GM23338 (cell line): ENCODE measurements at places on chromosomes 7 and 10. TPM values are rescaled to one million over a fixed set of nuclear protein-coding genes. Genes with fewer than 3 reads are reported as not detected.

The MPP7 gene
- polyA plus RNA-seq, result 3.9 and 5.0 TPM in 2 replicates

The SPDYE8 gene
- 0.14 and 0.34 TPM in 2 replicates for polyA plus RNA-seq

The STEAP4 gene
- 0.06 TPM in 1 of 2 replicates, not detected in the other for polyA plus RNA-seq

The MRC1 gene
- polyA plus RNA-seq, result not detected in 2 replicates

- H3K27me3 ChIP-seq, result peaks cover 21% of the 10 kb centered on the region; the same call in 1 of the 2 replicates
- no peak overlapping the region for H3K4me3 ChIP-seq
- peaks cover 5% of the 10 kb centered on the region for H3K4me1 ChIP-seq
These were observed 350.0 kb upstream of the FZD8 start for GRCh38 chr10:35992107-35992506.

GRCh38 chr10:119377958-119378736, 164.4 kb downstream of the RGS10 start:
- no peaks in the 10 kb centered on the region for H3K36me3 ChIP-seq
- no peak overlapping the region for H3K4me3 ChIP-seq
- no peaks in the 10 kb centered on the region for H3K4me1 ChIP-seq
- H3K27me3 ChIP-seq, result no peaks in the 10 kb centered on the region
- DNase-seq, result no peak
- no peak overlapping the region for H3K27ac ChIP-seq

- no peaks in the 10 kb centered on the region for H3K27me3 ChIP-seq
- no peak overlapping the region for H3K4me3 ChIP-seq
- H3K4me1 ChIP-seq, result no peaks in the 10 kb centered on the region; the same call in 1 of the 2 replicates
- no peak for DNase-seq
- no peak overlapping the region for H3K27ac ChIP-seq
These were observed 400.5 kb downstream of the IPMK start for GRCh38 chr10:57867241-57867640.

The NRAP gene
- not detected in 2 replicates for polyA plus RNA-seq

- no peaks in the 10 kb centered on the region for H3K4me1 ChIP-seq
- no peaks in the 10 kb centered on the region for H3K27me3 ChIP-seq
- no peak overlapping the region for H3K4me3 ChIP-seq
- H3K27ac ChIP-seq, result no peak overlapping the region
These were observed 348.3 kb downstream of the GPR158 start for GRCh38 chr10:25522946-25523608.

- no peak overlapping the region for H3K27ac ChIP-seq
- DNase-seq, result peak; percentile 47
- H3K4me1 ChIP-seq, result peaks cover 5% of the 10 kb centered on the region
These were observed 193.5 kb upstream of the GPR26 start for GRCh38 chr10:123472606-123473005.

- no peak overlapping the region for H3K27ac ChIP-seq
- DNase-seq, result no peak
- H3K36me3 ChIP-seq, result no peaks in the 10 kb centered on the region
- no peak overlapping the region for H3K4me3 ChIP-seq
These were observed 526 bp downstream of the GIMAP1 start for GRCh38 chr7:150716939-150717338.

- H3K36me3 ChIP-seq, result no peaks in the 10 kb centered on the region
- H3K4me3 ChIP-seq, result peak overlapping the region; percentile 1; the same call in 1 of the 2 replicates
- peaks cover 34% of the 10 kb centered on the region for H3K4me1 ChIP-seq
- no peaks in the 10 kb centered on the region for H3K27me3 ChIP-seq
- peak; percentile 27 for DNase-seq
These were observed 215.8 kb downstream of the FOXP2 start for GRCh38 chr7:114630201-114630990.

GRCh38 chr7:47601119-47601880, 19.4 kb upstream of the TNS3 start:
- H3K36me3 ChIP-seq, result peaks cover 7% of the 10 kb centered on the region; the same call in 1 of the 2 replicates
- no peaks in the 10 kb centered on the region for H3K4me1 ChIP-seq
- no peak overlapping the region for H3K27ac ChIP-seq
- no peak for DNase-seq

- H3K4me1 ChIP-seq, result peaks cover 23% of the 10 kb centered on the region
- H3K4me3 ChIP-seq, result no peak overlapping the region
- no peak for DNase-seq
- no peak overlapping the region for H3K27ac ChIP-seq
- H3K27me3 ChIP-seq, result no peaks in the 10 kb centered on the region
These were observed 8.8 kb downstream of the CYREN start for GRCh38 chr7:135161669-135162068.

DNA sequence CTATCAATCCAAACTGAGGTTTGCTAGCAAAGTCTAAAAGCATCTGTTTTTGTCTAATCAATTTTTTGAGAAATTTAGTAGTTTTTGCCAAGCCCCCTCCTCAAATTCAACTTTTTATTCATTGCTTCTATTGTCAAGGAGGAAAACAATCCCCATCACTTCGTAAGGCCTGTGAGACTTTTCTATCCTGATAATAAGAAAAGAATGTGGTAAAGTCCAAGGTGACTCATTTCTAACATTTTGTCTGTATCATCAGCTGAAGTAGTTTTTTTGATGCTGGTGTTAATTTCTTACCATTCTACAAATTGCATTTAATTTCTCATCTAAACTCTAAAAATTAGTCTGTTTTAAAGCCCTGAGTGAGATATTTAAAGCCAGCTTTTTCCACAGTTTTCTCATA, 11.7 kb downstream of the ANK3 start:
- no peaks in the 10 kb centered on the region for H3K27me3 ChIP-seq
- H3K4me1 ChIP-seq, result peaks cover 17% of the 10 kb centered on the region
- DNase-seq, result no peak
- H3K36me3 ChIP-seq, result no peaks in the 10 kb centered on the region

GRCh38 chr7:105364684-105365083, 24.0 kb downstream of the SRPK2 start:
- H3K36me3 ChIP-seq, result no peaks in the 10 kb centered on the region
- peak overlapping the region; percentile 88 for H3K27ac ChIP-seq
- H3K4me1 ChIP-seq, result peaks cover 15% of the 10 kb centered on the region
- DNase-seq, result peak; percentile 28
- H3K4me3 ChIP-seq, result no peak overlapping the region

DNA sequence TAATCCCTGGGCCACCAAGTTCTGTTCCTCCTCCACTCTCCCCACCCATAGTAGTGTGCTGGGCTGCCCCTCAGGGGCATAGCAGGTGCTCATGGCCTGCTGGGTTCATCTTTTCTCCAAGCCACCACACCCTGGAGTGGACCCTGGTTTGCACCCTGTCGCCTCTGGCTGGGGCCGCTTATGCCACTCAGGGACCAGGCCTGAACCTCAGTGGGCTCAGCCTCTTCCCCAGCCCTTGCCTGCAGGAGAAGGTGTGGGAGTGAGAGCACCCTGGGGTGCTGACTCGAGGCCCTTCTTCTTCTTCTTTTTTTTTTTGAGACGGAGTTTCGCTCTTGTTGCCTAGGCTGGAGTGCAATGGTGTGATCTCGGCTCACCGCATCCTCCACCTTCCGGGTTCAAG, 10.2 kb downstream of the CLIP2 start:
- no peak overlapping the region for H3K27ac ChIP-seq
- DNase-seq, result no peak
- H3K36me3 ChIP-seq, result no peaks in the 10 kb centered on the region
- H3K27me3 ChIP-seq, result no peaks in the 10 kb centered on the region
- H3K4me3 ChIP-seq, result no peak overlapping the region

The HOXA7 gene
- polyA plus RNA-seq, result 0.24 TPM in 1 of 2 replicates, not detected in the other

DNA sequence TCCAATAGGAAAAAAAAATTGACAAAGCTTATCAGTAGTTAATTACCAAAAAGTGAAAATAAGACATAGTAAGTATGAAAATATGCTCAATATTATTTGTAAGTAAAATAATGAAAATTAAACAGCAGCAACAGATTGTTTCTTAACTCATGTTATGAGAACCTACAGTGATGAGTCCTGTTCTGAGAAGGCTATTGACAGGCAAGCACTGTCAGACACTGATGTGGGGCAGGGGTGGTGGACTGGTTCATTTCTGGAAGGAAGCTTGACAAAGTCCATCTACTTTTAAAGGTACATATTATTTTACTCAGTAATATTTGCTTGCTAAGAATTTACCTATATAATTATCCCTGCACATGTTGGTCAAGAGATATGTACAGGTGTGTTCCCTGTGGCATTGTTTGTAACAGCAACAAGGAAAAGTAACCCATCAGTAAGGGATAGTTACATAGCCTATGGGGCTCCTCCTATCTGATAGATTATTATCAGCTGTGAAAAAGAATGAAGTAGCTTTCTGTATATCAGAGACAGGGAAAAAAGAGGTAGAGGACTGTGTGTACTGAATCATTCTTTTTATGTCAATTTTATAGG, 161.6 kb downstream of the RTKN2 start:
- no peak overlapping the region for H3K4me3 ChIP-seq
- no peaks in the 10 kb centered on the region for H3K36me3 ChIP-seq
- no peak for DNase-seq
- no peaks in the 10 kb centered on the region for H3K4me1 ChIP-seq

The HYCC1 gene
- polyA plus RNA-seq, result 42.4 and 55.4 TPM in 2 replicates

GRCh38 chr7:24715171-24715570, 42.1 kb downstream of the GSDME start:
- H3K27ac ChIP-seq, result no peak overlapping the region
- no peaks in the 10 kb centered on the region for H3K27me3 ChIP-seq
- no peak overlapping the region for H3K4me3 ChIP-seq
- H3K4me1 ChIP-seq, result no peaks in the 10 kb centered on the region
- no peaks in the 10 kb centered on the region for H3K36me3 ChIP-seq

DNA sequence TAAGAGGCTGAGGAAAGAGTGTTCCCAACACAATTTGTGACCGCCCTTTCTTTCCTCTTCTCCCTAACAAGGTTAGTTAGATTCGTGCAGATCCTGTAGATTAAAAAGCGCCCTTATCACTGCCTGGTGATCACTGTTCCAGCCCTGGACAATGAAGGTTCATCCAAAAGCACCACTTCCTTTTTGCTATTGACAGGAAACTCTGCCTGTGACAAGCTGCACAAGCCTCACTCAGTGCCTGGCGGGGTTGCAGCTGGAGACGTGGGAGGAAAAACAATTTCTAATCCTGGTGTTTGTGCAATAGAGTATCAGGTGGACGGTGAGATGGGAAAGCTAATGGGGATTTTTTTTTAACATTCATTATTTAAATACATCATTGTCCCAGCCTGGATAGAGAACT, 105.9 kb upstream of the CAV2 start:
- H3K4me1 ChIP-seq, result no peaks in the 10 kb centered on the region
- no peak overlapping the region for H3K27ac ChIP-seq
- no peak for DNase-seq
- H3K36me3 ChIP-seq, result no peaks in the 10 kb centered on the region

DNA sequence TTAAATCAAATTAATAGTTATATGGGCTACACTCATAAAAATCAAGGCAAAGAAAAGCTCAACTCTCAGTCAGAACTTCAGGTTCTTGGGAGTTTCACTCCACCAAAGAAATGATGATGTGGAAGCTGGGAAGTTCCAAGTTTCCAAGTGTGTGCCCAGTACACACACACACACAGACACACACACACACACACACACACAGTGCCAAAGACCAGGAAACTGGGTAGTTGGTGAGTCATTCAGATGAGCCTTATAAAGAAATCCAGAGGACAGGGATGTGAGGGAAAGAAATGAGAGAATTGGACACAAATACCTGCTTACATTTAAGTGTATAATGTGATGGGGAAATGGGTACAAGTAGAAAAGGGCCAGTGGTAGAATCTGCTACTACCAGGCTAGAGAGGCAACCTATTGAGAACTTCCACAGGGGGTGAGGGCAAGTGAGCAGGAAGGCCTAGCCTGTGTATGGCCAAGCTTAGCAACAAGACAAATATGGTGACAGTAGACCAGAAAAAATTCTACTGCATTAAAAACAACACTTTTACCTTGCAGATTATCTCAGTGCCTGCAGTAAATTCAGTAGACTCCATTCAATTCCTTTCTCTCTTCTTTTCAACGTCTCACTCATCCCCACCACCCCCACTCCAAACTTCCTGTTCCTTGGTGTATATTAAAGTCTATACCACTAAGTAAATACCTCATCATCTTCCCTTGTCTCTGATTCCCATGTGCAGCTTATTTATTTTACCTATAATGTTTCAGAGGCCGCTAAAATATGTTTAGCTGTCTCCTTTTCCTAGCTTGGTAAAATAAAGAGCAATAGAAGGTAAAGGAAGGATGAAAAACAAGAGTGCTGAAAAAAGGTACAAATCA, 95.0 kb downstream of the CABCOCO1 start:
- no peaks in the 10 kb centered on the region for H3K27me3 ChIP-seq
- H3K27ac ChIP-seq, result no peak overlapping the region
- no peaks in the 10 kb centered on the region for H3K36me3 ChIP-seq
- no peak overlapping the region for H3K4me3 ChIP-seq

GRCh38 chr10:32882076-32882475, 76.0 kb downstream of the ITGB1 start:
- H3K4me1 ChIP-seq, result peaks cover 10% of the 10 kb centered on the region; the same call in 1 of the 2 replicates
- peak; percentile 36 for DNase-seq
- no peaks in the 10 kb centered on the region for H3K27me3 ChIP-seq
- H3K27ac ChIP-seq, result no peak overlapping the region
- no peaks in the 10 kb centered on the region for H3K36me3 ChIP-seq
- no peak overlapping the region for H3K4me3 ChIP-seq

DNA sequence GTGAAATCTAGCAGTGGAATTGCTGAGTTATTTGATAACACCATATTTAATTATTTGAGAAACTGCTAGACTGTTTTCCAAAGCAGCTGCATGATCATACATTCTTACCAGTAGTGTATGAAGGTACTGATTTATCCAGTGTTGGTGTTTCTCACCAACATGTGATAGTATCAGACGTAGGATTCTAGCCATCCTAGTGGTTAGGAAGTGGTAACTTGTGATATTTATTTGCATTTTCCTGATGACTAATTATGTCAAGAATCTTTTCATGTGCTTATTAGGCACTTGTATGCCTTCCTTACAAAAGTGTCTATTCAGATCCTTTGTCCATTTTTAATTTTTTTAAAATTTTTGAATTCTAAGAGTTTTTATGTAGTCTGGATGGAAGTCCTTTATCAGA, 54.2 kb upstream of the PLXDC2 start:
- no peaks in the 10 kb centered on the region for H3K4me1 ChIP-seq
- H3K4me3 ChIP-seq, result no peak overlapping the region
- no peaks in the 10 kb centered on the region for H3K27me3 ChIP-seq

The ZWINT gene
- 101 and 109 TPM in 2 replicates for polyA plus RNA-seq

GRCh38 chr10:47404937-47405336, 20.8 kb upstream of the ZNF488 start:
- DNase-seq, result no peak
- H3K36me3 ChIP-seq, result no peaks in the 10 kb centered on the region
- H3K27ac ChIP-seq, result no peak overlapping the region
- peaks cover 9% of the 10 kb centered on the region; the same call in 1 of the 2 replicates for H3K4me1 ChIP-seq
- H3K4me3 ChIP-seq, result no peak overlapping the region

GRCh38 chr10:32104181-32104580, 48.0 kb upstream of the KIF5B start:
- H3K27ac ChIP-seq, result no peak overlapping the region
- H3K27me3 ChIP-seq, result no peaks in the 10 kb centered on the region
- DNase-seq, result no peak
- no peaks in the 10 kb centered on the region; the same call in none of the 2 replicates for H3K36me3 ChIP-seq
- no peaks in the 10 kb centered on the region for H3K4me1 ChIP-seq

The MCM7 gene
- polyA plus RNA-seq, result 140 and 144 TPM in 2 replicates

- H3K27me3 ChIP-seq, result peaks cover 24% of the 10 kb centered on the region
- no peak overlapping the region for H3K4me3 ChIP-seq
- no peak for DNase-seq
- no peaks in the 10 kb centered on the region for H3K36me3 ChIP-seq
- H3K4me1 ChIP-seq, result no peaks in the 10 kb centered on the region
These were observed 545.2 kb downstream of the SORCS1 start for GRCh38 chr10:106619346-106619745.

The AUTS2 gene
- 32.0 and 36.6 TPM in 2 replicates for polyA plus RNA-seq

The INSYN2A gene
- polyA plus RNA-seq, result 0.77 and 1.3 TPM in 2 replicates

- H3K27ac ChIP-seq, result peak overlapping the region; percentile 32; the same call in 1 of the 2 replicates
- no peak overlapping the region for H3K4me3 ChIP-seq
- no peaks in the 10 kb centered on the region for H3K36me3 ChIP-seq
- no peak for DNase-seq
These were observed 191.0 kb downstream of the MAD1L1 start for GRCh38 chr7:2041496-2042367.

- no peaks in the 10 kb centered on the region; the same call in 1 of the 2 replicates for H3K4me1 ChIP-seq
- H3K4me3 ChIP-seq, result no peak overlapping the region
- no peaks in the 10 kb centered on the region for H3K36me3 ChIP-seq
These were observed 23.8 kb upstream of the IFIT2 start for GRCh38 chr10:89278034-89278535.
